ENCODE measurements at places on chromosomes 7 and 10. TPM values are rescaled to one million over a fixed set of nuclear protein-coding genes. Genes with fewer than 3 reads are reported as not detected.

TEX47 gene
- not detected for total RNA-seq

FBXO24 gene
- total RNA-seq, result 1.4 TPM

ADK gene
- 62.2 TPM for total RNA-seq

JCAD gene
- 2.5 TPM for total RNA-seq

CLCN1 gene
- total RNA-seq, result not detected

MYPN gene
- 0.25 TPM for total RNA-seq

GPR85 gene
- total RNA-seq, result 8.6 TPM

TRIP6 gene
- 77.8 TPM for total RNA-seq

CYP2C8 gene
- total RNA-seq, result not detected

IFIT1 gene
- 16.4 TPM for total RNA-seq

BEND7 gene
- 5.4 TPM for total RNA-seq

GIMAP5 gene
- under 0.01 TPM for total RNA-seq

CNTNAP2 gene
- under 0.01 TPM for total RNA-seq

ERCC6 gene
- 12.5 TPM for total RNA-seq

TRIL gene
- 0.25 TPM for total RNA-seq

MBLAC1 gene
- total RNA-seq, result 2.6 TPM

MGAM2 gene
- total RNA-seq, result not detected

GRM3 gene
- total RNA-seq, result not detected

ABCB4 gene
- 0.44 TPM for total RNA-seq

CALHM1 gene
- total RNA-seq, result not detected

PGAM1 gene
- total RNA-seq, result 484 TPM

DOCK1 gene
- total RNA-seq, result 85.2 TPM

MET gene
- 128 TPM for total RNA-seq

CASTOR2 gene
- total RNA-seq, result 7.2 TPM

FAM237B gene
- 0.22 TPM for total RNA-seq

LRRC61 gene
- 2.2 TPM for total RNA-seq

KIAA1217 gene
- total RNA-seq, result 3.4 TPM

CCL24 gene
- total RNA-seq, result not detected

EVX1 gene
- not detected for total RNA-seq

PODXL gene
- total RNA-seq, result 3.2 TPM

INSYN2A gene
- 0.11 TPM for total RNA-seq

GRK5 gene
- 8.1 TPM for total RNA-seq

CAV2 gene
- 112 TPM for total RNA-seq

CARD11 gene
- 0.62 TPM for total RNA-seq

EBF3 gene
- total RNA-seq, result 0.12 TPM

PRLHR gene
- not detected for total RNA-seq
